ENCODE measurements at places on chromosomes 7 and 10.

DNA sequence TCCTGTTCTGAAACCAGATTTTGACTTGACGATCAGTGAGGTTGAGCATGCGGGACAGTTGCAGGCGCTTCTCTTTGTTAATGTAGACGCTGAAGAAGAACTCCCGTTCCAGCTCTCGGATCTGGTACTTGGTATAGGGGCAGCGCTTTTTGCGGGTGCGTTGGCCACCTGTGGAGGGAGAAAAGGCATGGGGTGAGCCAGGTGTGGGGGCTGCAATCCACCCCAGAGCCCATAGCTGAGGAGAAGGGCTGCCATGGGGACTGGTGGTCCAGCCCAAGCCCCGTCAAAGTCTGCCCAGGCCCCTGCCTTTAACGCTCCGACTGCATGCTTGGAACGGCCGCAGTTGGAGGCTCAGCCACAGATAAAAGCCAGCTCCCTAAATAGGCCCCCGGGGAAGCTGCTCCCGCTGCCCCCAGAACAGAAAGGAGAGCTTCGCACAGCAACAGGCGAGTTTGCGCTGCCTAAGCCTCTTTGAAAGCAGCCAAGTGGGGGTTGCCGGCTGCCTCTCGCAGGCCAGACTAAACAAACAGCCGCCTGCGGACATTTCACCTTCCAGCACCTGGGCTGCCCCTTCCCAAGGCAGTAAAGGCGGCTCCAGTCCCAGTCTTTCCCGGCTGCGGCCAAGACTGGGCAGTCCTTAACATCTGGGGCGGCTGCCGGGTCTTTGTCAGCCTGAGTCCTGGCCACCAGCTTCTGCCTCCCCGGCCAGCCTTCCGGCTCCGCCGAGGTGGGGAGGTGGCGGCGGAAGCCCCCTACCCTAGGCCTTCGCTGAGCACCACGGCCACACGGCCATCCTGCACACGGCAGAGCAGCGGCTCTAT lies 2.0 kb downstream of the HOXA11 start:
- DNase-seq: no peak

- DNase-seq: no peak
Measured at GRCh38 chr7:74002474-74003017, 25.4 kb upstream of the ELN start.

DNA sequence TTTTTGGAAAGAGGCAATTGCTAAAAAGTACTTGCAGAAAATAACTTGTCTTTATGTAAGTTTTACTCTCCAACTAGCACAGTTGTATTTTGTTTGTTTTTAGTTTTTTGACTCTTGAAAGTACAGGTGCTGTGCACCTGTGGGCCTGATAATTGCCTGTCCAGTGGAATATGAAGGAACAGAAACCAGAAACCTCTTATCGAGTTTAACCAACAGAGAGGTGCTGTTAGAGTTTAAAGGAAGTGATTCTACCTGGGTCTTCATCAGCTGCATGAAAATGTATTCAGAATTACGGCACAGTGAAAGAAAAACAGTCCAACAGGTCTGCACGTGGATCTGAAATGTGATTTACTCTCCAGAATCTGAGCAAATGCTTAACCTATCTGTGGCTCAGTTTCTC lies 326.6 kb upstream of the POM121L12 start:
- DNase-seq: no peak

DNA sequence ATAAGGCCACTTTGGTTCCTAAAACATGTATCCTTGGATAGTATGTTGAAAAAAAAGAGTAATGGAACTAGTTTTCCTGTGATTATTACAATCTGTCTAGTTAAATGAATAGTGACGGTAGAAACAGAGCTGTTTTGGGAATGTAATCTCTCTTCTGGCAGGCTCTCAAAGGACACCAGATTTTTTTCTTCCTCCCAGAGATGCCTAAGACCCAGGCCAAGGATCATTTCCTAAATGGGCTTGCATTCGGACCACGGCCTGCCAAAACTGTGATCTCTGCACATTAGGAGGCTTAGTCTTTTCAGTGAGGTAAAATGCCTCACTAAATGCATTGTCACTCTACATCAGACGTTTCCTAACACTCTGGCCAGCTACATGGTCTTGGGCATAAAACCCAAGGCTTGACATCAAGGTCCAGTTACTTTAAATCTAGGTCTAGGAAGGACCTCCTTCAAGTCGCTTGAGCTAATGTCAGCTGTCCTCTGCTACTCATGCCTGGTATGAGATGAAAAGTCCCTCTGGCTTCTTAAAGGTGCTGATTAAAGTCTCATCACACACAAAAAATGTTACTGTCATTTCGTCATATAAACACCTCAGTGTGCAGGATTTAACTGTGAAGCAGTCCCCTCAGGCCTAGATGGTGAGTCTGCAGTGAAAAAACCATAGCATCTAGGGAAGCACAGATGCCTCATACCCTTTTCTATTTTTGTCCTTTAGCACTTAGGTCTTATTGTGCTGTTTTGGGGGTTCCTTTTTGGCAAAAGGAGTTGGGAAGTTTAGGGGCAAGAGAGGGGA lies 47.7 kb downstream of the DLD start:
- no peak for DNase-seq

GRCh38 chr10:546971-547590 lies 142.4 kb downstream of the DIP2C start:
- DNase-seq: no peak

GRCh38 chr10:2543142-2543886 lies 524.0 kb upstream of the PFKP start:
- DNase-seq: no peak

DNA sequence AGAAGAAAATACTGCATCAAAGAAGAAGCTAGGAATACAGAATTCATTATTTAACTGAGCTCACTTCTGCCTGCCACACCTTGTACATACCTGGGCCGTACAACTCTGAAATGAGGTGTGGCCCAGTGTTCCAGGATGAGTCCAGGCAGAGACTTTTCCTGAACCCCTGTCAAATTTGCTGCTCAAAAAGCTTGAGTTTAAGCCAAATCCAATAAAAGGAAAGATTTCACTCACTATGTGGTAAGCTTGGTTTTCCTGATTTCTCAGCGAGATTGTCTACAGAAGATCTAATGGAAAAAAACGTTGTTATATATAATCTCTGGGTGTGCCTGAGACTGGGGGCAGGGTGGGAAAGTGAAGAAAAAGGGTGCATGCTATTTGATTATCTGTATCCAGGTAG lies 72.1 kb upstream of the EGFR start:
- DNase-seq: no peak

- no peak for DNase-seq
Measured at GRCh38 chr7:117064688-117065087, 111.4 kb downstream of the ST7 start.

DNA sequence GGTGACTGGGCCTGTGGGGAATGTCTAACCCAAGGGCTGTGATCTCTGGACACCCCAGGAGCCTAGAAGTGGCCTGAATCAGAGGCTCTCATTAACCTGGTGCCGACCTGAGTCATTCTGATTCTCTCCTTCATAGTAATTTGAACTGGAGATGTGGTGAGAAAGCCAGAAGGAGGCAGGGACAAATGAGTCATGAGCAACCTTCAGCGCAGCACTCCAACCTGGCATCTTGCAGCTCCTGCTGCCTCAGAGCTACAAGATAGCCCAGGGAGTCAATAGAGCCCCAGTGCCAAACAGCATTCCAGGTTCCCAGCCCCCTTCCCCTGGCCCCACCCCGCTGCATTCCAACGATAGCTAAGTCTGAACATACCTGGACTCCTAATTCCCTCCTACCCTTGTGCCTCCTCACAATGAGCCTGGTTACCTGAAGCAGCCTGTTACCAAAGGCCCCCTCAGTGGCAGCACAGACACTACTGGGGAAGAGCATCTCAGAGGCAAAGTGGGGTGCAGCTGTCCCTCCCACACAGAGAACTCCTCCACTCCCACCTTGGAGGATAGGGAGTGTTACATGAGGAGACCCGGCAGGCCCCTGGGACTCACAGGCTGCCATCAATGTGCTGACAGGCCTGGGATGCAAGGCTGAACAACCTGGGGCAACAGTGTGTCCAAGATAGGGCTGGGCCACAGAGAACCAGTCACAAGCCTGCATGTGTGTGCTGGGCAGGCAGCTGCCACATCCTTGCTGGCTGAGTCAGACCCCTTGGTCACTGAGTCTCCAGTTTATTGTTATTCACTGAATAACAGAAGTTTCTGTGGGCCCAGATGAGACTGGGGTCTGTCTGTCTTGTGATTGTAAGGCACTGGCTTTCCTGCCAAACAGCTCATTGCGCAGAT lies 76.8 kb upstream of the LEP start:
- no peak for DNase-seq

All from HEK293T (cell line).